ENCODE measurements at places on chromosomes 1 and 21.

DNA sequence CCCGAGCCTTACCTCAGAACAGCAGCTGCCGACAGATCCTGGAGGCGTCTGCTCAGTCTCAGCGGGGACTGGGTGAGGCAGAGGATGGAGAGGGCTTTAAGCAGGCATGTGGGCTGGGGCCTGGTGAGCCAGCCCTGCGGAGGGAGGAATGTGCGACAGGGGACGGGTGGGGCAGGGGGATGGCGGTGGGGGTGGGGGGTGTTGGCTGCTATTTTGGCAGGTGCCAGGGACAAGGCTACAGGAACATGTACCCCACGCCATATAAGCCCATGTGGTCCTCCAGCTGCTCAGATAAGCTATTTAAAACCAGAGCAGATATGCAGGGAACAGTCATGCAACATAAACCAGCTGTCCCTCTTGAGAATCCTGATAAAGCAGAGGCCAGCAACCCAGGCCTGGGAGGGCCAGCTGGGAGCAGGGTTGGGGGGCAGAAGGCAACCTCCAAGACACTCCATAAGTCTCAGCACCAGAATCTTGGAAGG, at the start of gene TNNT2:
Gene TNNT2 (minus strand): TSS at position 70 of the 482 bp plus-strand sequence. CDS start 4,426 bp downstream, outside the sequence.
- no peak for DNase-seq

DNA sequence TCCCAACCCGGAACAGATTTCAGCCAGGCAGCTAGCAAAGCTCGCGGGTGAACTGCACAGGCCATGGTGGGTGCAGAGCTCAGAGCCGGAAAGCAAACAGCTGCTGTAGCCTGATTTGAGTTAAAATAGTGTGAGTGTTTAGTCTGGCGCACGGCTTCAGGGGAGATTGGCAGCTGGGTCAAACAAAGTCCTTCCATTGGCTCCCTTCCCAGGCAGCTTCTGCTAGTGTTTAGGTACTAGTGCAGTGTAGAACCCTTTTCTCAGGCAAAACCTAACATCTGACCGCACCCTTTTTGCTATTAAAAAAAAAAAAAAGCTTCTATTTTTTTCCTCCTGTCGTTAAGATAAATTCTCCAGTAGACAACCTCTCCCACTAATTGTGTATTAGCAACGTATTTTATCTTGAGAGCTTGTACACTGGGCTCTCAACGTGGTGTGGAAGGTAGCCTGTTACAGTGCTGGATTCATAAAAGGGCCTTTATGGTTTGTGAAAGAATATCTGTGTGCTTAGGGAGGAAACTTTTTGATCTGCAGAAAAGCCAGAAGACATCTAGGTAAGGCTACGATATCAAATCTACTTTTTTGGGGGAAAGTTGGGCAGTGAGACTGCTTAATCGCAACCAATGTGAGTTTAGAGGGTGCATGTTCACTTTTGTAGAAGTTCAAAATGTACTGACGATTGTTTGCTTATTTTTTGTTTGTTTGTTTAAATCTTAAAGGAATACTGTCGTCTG, 689.6 kb downstream of the USP25 start:
- no peak for DNase-seq

- no peak for DNase-seq
These were observed 115.6 kb downstream of the APP start for GRCh38 chr21:26055010-26055409.

- DNase-seq: no peak
These were observed 59.9 kb upstream of the CNN3 start for GRCh38 chr1:94986783-94987182.

GRCh38 chr1:90384193-90384592, 332.9 kb downstream of the BARHL2 start:
- no peak for DNase-seq

GRCh38 chr1:159868766-159869165, 6.3 kb upstream of the VSIG8 start:
- no peak for DNase-seq

- DNase-seq: no peak
These were observed 3.2 kb upstream of the IBA57 start for GRCh38 chr1:228162286-228163006.

DNA sequence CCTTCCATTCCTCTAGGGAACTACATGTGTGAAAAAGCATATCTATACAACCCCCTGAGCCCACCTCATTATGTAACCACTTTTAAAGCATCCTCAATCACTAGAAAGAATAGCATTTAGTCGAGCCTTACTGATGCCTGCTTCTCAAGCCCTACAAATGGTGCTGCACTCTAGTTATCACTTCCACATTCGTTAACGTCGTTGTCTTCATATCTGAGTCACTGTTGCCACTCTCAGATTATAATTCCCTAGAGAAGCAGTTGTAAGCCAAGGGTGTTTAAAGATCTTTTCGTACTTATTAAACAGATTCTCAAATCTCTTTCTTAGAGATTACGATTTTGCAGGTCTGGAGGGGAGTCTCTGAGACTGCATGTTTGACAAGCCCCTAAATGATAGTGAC, 16.5 kb downstream of the ATP1B1 start:
- no peak for DNase-seq

DNA sequence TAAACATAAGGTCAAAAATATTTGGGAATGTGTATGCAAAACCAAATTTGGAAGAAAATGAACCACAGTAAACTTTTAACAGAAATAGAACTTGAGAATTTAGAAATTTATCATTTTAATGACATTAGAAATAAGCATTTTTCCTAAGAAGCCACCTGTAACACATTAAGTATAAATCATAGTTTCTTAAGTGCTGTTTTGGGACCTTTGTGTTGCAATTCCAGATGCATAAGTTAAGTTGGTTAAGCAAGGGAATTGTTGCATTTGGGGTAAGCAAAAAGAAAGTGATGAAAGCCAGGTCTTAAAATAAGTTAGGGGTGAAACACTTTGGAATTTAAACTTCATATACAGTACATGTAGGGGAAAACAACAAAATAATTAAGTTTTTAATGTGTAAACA, 49.8 kb downstream of the CDKN2C start:
- DNase-seq: no peak

DNA sequence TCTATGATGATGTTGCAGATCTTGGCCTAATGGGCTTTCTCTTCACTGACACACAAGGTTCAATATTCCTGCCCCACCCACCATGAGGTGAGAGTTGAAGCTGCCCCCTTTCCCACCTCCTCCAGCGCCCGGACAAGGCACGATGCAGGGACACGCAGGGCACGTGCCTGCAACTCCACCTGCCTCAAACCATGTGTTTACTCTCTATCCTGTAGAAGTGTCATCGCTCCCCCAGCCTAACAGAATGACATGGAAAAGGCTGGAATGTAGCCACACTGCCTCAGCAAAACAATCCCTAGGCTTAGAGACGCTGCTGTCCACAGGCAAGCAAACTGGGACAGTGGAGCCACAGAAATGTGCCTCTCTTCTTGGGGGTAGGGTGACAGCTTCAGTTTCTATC, 92.9 kb upstream of the SOD1 start:
- no peak for DNase-seq

- DNase-seq: no peak
These were observed 24.6 kb downstream of the GALNT2 start for GRCh38 chr1:230091473-230092231.

GRCh38 chr1:218397752-218398339, 52.7 kb downstream of the TGFB2 start:
- no peak for DNase-seq

- DNase-seq: no peak
These were observed 34.3 kb upstream of the TTC4 start for GRCh38 chr1:54681358-54681757.

DNA sequence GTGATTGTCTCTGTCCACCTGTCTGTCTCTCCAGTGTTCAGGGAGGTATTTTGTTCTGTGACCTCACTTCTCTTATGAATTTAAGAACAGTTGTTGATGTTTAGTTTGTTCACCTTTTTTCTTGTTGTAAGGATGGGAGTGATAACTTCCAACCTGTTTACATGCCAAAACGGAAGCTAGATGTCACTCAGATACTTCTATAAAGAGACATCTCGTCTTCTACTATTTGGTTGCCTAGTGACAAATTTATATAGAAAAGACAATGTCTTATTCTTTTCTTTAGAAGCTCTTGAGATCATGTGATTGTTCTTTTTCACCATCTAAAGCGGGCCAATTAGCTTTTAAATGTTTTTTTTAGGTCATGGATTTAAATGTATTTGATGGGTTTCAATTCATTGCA, 33.8 kb downstream of the PRSS38 start:
- no peak for DNase-seq

DNA sequence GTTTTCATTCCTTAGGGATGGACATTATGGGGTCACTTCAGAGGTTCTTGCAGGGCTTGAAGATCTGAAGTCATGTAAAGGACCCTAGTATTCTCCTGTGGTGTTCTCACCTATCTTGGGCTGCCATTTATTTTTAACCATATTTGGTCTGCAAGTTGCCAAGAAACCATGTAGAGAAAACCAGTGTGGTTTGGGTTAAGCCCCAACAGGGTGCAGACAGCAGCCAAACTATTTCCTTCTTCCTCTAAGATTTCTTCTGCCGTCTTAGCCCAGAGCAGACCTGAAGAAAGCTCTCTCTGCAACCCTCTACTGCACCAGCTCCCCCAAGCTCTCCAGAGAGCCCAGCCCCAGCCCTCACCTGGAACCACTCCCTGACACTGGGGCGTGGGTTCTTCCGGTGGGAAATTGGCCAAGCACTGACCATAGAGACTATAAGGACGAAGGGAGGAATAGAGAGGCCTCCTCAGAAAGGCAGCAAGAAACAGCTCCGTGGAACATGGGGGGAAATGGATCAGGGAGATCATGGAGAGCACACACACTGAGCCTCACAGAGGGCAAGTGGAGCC, 136.6 kb downstream of the SYF2 start:
- peak; percentile 28 for DNase-seq

DNA sequence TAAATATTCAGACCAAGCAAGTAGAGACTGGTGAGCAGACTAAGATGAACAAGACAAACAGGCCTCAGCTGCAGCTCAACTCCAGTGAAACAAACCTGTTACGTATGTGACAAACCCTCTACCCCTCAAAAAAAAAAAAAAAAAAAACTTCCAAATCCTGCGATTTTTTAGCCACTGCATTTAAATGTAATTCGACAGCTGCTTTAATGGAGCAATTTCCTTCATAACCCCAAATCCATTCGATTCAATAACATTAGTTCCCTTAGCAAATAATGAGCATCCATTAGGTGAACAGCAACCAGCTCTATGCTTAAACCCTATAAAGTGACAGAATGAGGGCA, 31.1 kb downstream of the SIPA1L2 start:
- DNase-seq: no peak

GRCh38 chr1:113976609-113977278, 2.5 kb upstream of the OLFML3 start:
- no peak for DNase-seq

GRCh38 chr1:245153081-245153551, 1.7 kb upstream of the KIF26B start:
- peak; percentile 45 for DNase-seq

- DNase-seq: no peak
These were observed 470.4 kb upstream of the USP24 start for GRCh38 chr1:55685560-55685959.

DNA sequence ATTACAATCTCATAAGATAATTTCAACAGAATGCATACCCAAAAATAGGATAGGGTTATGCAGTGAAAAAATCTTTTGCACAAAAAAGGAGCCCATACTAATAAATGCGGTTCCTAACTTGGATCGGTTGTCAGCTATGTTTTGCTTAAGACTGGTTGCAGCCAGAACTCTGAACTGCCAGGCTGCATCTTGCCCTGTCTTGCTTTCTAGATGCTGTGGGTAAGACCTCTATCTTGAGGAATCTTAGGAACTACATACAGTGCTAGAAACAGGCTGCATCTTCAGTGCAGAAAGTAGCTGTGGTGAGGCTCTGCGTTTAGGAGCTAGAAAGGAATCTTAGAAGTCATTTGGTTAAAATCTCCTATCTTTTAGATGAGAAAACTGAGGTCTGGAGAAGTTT, 45.6 kb upstream of the PLA2G4A start:
- no peak for DNase-seq

DNA sequence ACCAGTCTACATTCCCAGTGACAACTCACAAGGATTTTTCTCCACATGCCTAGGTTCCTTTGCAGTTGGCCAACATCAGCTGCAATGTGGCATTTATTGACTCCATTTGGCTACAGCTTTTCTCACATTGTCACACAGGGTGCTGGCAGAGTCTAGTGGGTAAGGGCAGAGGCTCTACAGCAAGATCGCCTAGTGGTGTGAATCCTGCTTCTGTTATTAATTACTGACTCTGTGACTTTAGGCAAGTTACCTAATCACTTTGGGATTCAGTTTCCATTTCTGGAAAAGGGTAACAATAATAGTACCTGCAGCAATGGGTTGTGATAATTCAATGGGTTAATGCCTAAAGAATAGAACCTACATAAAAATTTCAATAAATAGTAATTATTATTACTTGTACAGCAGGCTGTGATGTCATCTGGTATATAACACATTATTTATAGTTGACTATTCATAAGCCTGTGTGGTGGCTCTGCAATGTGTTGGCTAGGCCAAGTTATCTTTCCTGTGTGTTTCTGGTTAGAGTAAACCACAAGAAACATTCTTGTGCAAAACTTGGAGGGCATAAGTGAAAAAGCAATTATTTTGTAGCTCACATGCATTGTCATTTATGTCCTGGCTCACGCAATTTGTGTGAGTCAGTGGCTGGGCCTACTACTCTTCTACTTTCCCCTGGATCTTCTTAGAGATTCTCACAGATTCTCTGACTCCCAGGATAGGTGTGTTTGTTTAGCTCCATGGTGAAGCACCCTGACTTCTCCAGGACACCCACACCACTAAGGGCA, 59.5 kb downstream of the PTGS2 start:
- no peak for DNase-seq

DNA sequence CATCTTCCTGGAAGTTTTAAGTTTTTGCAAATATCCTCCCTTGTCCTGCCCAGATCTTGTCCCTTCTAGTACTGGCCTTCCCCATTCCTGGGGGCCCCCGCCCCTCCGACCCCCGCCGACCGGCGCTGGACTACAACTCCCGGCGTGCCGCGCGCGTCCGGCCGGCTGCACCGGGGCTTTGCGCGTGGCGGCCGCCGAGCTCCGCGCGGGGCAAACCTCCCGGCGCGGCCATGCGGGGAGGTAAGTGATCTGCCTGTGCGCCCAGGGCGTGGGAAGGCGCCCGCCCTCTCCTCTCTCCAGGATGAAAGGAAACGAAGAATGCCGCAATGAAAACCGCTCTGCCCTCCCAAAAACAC, 3.2 kb upstream of the SAMD13 start:
- DNase-seq: peak; percentile 32

GRCh38 chr1:79042117-79042516, 35.6 kb upstream of the ADGRL4 start:
- no peak for DNase-seq

- DNase-seq: no peak
These were observed 37.2 kb downstream of the OR6Y1 start for GRCh38 chr1:158516966-158517365.
